ENCODE measurements at places on chromosomes 6 and 20.

GRCh38 chr6:42418724-42419123 is 33.0 kb downstream of the TRERF1 start:
- no peak for DNase-seq

- no peak for DNase-seq
These were observed 103.6 kb downstream of the CDYL start for GRCh38 chr6:4879741-4880275.

DNA sequence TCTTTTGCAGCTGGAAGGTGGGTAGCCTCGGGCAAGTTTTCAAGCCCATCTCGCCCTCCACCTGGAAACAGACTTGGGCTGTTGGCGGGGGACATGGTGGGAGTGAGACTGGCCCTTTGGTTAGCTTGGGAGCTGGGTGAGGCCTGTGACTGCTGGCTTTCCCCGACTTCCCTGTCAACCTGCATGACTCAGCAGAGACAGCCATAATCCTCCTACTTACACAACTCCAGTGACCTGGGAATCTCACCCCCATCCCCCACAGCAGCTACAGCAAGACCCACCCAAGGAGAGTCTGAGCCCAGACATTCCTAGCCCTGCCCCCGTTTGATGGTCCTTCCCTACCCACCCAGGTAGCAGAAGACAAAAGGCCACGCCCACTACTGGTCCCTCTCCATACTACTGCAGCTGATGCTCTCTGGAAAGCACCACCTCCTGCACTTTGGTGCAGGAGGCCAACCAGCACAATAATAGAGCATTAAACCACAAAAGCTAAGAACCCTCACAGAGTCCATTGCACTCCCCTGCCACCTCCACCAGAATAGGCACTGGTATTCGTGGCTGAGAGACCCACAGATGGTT is 188.4 kb downstream of the TRDN start:
- DNase-seq = no peak

GRCh38 chr6:111565326-111566221 is 40.1 kb downstream of the TRAF3IP2 start:
- DNase-seq = peak; percentile 48

DNA sequence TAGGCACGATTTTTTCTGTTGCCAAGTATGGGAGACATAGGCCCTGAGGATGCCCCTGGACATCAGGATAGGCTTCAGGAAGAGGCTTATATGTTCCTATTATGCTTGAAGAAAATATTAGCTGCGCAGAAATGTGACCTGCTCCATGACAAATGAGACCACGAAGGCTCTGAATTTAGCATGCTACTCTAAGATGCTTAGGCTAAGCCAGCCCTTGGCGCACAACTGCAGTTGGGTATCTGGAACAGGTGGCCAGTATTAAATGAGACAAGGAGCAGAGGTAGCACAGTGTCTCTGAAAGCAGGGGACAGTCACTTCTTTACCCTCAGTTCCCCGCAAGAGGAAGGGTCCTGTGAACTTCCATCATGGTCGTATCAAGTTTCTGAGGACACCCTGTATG is 90.0 kb downstream of the RREB1 start:
- no peak for DNase-seq

DNA sequence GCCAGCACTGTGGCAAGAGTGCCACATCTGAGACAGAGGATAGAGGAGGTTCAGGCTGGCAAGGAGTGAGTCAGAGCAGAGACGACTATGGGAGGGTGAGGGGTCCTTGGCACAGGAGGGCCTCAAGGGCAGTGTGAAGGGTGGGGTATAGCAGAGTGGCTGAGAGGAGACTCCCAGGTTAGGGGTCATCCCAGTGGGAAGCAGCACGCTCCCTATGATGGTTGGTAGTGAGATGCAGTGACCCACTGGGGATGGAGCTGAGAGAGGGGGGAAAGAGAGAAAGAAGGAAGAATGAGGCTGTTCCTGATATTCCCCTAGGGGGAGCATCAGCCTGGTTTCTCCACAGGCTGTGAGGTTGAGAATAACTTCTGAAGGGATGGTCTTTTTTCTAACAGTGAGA is 97.3 kb downstream of the INSM1 start:
- no peak for DNase-seq

DNA sequence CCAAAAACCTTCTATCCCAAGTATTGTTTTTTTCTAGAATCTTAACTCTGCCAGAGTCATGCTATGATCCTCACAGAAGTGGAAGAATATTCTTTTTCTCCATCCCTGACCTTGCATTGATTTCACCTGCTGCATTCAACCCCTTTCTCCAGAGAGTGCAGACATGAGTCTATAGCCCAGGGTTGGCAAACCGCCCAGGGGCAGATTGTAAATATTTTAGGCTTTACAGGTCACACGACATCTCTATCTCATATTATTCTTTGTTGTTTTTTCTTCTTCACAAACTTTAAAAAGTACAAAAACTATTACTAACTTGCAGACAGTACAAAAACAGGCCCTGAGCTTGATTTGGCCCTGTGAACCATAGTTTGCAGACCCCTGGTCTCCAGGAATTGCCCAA is 112.1 kb upstream of the ASF1A start:
- no peak for DNase-seq

- DNase-seq = no peak
These were observed 162.6 kb upstream of the THBS2 start for GRCh38 chr6:169416249-169416648.

GRCh38 chr6:4727671-4728435 is 48.4 kb upstream of the CDYL start:
- DNase-seq = peak; percentile 73

DNA sequence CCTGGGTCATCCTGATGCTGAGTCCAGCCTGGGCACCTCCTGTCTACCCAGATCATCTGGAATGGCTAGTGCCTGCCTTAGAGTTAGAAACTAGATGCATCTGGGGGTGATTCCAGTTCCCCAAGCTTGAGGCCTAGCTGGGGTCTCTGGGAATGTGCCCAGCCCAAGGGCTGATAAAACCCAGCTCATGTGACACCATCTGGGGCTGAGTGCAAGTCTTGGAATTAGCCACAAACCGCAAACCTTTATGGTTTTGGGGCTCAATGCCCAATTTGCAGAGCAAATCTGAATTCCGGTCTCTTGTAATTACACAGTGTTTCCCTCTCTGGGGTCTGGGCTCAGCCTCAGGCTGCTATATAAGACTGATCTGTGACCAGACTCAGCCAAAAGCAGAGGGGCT is at the start of gene BPIFB4:
Gene BPIFB4, plus strand, starts transcription at position 385 of the 400 bp plus-strand sequence. CDS start 1,884 bp downstream, outside the sequence.
- no peak for DNase-seq

DNA sequence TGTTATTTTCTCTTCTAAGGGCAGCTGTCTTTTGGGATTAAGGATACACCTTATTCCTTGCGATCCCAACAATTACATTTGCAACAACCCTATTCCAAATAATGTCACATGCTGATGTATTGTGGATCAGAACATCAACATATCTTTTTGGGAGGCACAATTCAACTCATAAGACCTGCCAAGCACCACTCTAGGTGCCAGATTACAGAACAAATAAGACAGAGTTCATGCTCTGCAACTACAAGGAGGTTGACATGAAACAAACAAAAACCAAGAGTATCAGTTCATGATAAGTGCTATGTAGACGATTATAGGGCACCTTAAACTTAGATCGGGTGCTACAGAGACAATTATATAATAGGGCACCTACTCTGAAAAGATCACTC is 203.2 kb upstream of the SGK1 start:
- DNase-seq = no peak

Measured in SW480 (cell line).